ENCODE measurements at places on chromosomes 1 and 21.

DNA sequence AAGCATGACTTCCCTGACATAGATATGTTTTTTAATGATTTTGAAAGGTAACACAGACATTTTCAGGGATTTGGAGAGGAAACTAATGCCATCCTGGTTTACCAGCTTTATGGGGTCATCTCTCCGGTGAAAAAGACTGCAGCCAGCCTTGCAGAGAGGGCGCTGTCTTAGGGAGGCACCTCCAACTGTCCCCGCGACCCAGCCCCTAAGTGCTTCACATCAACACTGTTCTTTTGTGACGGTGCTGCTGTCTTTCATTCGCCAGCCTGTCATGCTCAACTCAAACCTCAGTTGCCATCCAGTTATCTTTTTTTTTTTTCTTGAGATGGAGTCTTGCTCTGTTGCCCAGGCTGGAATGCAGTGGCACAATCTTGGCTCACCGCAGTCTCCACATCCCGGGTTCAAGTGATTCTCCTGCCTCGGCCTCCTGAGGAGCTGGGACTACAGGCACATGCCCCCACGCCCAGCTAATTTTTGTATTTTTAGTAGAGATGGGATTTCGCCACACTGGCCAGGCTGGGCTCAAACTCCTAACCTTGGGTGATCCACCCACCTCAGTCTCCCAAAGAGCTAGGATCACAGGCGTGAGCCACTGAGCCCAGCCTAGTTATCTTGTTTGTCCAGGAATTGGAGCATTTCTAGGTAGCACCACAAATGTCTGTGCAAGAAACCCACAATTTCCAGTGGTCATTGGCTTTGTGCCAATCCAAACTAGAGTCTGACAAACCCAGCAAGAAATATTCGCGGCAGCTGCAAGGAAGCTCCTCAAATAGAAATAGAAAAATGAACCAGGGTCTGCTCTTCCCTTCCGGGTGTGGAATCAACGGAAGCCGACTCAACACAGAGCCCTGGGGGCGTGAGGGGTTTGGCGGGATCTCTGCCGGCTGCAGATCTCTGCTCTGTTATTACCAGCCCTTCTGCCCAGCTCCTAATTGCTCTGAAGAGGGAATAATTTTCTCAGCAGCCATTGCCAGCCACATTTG, 24.2 kb downstream of the PDE9A start:
- DNase-seq, result peak; percentile 88

GRCh38 chr1:107804741-107805140, 160.2 kb downstream of the VAV3 start:
- DNase-seq, result no peak

DNA sequence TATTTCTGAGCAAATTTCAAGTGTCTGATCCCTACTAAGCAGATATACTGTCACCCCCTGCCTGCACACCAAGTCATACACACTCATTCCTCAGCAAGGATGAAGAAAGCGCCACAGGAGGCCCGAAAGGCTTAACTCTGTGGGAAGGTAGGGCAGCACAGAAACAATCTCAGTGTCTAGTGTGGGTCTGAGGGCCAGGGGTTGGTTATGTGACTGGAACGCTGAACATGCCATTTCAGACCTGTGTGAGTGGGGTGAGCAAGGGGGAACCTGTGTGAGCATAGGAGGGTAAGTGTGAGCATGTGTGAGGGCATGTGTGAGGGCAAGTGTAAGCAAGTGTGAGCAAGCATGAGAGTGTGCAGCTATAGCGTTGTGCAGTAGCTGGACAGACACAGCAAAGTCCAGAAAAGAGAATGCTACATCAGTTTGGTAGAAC, 6.2 kb downstream of the ITPKB start:
- DNase-seq, result no peak

- no peak for DNase-seq
Measured at GRCh38 chr21:31606081-31606874, 53.2 kb upstream of the SOD1 start.

GRCh38 chr1:87206044-87206831, 122.4 kb upstream of the LMO4 start:
- no peak for DNase-seq

DNA sequence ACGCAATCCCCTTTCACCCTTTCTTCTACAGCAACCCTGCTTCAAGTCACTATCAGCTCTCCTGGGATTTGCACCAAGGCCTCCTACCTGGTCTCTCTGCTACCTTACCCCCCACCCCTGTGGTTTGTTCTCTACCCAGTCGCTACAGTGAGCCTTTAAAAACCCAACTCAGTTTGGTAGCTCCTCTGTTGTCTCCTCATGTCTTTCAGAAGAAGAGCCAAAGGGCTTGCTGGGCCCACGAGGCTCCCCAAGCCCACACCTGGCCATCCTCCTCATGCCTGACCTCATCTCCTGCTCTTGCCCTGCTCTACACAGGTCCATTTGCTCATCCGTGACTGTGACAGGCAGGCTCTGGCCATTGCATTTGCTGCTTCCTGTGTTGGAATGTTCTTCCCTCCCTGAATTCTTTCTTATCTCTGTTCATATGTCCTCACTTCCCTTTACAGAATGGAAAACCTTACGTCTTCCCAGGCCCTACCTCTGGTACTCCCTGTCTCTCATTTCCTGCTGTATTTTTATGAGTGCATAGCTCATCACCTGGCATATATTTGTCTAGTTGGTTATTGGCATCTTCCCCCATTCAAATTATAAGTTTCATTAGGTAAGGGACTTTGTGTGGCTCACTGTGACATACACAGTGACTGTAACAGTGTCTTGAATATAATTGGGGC, 3.3 kb downstream of the RGS16 start:
- DNase-seq, result no peak
